ENCODE measurements at places on chromosomes 2 and 18.

DNA sequence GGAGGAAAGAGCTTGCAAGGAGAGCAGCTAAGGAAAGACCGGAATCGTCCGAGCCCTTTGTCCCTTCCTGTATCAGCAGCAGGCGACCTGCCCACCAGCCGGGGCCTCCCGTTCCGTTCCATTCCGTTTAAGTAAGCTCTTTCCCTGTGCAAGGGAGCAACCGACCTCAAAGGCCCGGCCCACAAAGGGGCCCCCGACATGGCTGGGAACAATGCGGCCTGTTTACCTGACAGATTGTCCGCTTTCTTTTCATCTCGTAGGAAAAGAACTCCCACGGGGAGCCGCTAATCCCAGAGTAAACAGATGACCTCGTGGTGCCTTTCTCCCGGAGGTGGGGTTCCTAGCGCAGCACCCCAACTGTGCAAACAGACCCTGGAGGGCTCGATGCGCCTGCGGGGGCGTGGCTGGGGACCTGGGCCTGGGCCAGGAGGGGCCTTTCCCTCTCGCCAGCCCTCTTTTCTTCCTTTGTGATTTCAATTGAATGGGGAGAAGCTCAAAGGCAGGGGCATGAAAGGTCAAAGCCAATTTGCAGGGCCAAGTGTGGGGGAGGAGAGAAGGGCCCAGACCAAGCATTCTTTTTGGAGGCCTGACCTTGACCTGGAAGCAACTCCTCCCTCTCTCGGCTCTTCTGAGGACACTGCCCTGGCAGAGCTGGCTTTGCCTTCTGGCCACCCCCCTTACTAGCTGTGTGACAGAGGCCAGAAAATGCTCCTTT, 120.2 kb downstream of the INHBB start:
- DNase-seq, result no peak

DNA sequence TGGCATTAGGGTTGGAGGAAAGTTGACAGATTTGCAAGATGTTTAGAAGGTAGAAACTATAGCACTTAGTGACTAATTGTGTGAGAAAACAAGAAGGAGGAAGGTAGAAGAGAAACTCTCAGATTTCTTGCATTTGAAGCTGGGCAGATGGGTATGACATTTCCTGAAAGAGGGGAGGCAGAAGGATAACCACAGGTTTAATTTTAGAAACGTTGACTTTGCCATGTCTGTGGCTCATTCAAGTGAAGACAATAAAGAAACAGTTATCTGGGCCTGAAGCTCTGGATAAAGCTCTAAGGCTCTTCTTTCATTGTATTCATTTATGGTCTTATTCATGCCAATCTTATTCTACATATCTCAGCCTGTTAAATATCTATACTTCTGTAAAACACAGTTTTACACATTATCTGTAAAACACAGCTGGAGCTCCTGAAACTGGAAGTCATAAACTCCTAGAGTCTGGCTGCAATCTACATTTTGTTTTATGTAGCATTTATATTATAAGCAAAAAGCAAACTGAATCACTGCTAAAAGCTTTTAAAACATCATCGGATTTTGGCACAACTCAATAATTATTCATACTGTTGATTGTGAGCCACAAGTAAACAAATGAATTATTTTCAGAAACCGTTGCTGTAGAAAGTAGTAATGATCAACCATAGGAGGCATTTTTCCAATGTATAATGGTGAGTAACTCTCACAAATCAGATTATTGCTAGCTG, 138.5 kb downstream of the RIT2 start:
- no peak for DNase-seq

DNA sequence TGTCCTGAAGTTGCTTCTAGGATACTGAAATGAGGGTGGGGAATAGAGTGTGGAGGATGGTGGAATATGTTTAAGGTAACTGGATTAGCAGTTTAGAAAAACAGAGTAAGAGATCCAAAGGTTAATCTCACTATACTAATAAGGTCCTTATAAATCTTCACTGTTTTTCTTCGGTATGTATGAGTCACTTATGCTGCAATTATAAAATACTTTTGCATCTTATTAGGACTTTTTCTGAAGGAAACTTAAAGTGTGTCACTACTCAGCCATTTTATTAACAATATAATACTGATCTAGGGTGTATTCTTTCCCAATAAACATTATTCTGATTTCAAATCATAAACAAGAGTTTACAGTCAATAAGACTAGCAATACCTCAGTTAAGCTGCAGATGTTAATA, 182.3 kb downstream of the ZNF521 start:
- DNase-seq, result no peak

DNA sequence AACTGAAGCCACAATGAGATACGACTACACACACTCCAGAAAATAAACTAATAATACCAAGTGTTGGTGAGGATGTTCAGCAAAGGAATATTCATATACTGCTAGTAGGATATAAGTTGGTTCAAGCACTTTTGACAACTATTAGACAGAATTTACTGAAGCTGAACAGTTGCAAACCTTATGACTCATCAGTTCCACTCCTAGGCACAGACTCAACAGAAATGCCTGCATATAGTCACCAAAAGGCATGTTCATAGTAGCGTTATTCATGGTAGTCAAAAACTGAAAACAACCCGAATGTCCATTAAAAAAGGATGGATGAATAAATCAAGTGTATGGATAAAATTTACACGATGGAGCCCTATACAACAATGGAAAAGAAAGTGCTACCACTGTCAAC, 232.0 kb downstream of the ANAPC1 start:
- DNase-seq, result no peak

GRCh38 chr2:164009756-164010337, 274.0 kb upstream of the FIGN start:
- no peak for DNase-seq

- DNase-seq, result no peak
These were observed 59.7 kb downstream of the EXOC6B start for GRCh38 chr2:72765997-72766609.

- no peak for DNase-seq
These were observed 5.8 kb upstream of the KCMF1 start for GRCh38 chr2:84965192-84965516.

DNA sequence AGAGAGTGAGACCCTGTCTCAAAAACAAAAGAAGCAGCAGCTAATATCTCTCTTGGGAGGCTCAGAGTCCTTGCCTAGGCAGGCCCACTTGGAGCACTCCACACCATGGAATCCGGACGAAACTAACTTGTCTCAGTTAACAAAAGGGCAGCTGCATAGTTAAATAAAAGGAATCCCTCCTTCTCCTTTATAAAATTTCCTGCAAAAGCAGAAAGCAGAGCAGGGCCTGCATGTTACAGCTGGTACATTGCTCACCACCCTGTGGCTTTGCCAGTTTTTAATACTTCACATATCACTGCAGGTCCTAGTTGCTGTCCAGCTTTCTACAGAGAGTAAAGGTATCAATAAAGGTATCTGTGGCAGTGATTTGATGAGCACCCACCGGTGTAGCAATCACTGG, 93.6 kb downstream of the ASAP2 start:
- no peak for DNase-seq

Measured in activated CD4-positive, alpha-beta T cell treated with anti-CD3 and anti-CD28 coated beads for 24 hours (primary cell).